ENCODE measurements at places on chromosomes 5 and 9. TPM values are rescaled to one million over a fixed set of nuclear protein-coding genes. Genes with fewer than 3 reads are reported as not detected.

The OR13F1 gene
- total RNA-seq = not detected

The C9orf40 gene
- total RNA-seq = 3.0 TPM

The GABRB2 gene
- 0.78 TPM for total RNA-seq

The LCP2 gene
- 76.5 TPM for total RNA-seq

The ACOT12 gene
- total RNA-seq = 2.3 TPM

The NTRK2 gene
- 27.9 TPM for total RNA-seq

The ADAMTS2 gene
- total RNA-seq = 34.4 TPM

The TRAF1 gene
- total RNA-seq = 36.4 TPM

The VCAN gene
- total RNA-seq = 1,101 TPM

The TBC1D9B gene
- 91.9 TPM for total RNA-seq

The DIRAS2 gene
- total RNA-seq = not detected

- H3K4me3 ChIP-seq = no peak overlapping the region
- DNase-seq = no peak
- no peak overlapping the region for H3K27ac ChIP-seq
- no peaks in the 10 kb centered on the region for H3K4me1 ChIP-seq
- no peaks in the 10 kb centered on the region for H3K36me3 ChIP-seq
Measured at GRCh38 chr5:173395933-173396308, 67.7 kb upstream of the STC2 start.

DNA sequence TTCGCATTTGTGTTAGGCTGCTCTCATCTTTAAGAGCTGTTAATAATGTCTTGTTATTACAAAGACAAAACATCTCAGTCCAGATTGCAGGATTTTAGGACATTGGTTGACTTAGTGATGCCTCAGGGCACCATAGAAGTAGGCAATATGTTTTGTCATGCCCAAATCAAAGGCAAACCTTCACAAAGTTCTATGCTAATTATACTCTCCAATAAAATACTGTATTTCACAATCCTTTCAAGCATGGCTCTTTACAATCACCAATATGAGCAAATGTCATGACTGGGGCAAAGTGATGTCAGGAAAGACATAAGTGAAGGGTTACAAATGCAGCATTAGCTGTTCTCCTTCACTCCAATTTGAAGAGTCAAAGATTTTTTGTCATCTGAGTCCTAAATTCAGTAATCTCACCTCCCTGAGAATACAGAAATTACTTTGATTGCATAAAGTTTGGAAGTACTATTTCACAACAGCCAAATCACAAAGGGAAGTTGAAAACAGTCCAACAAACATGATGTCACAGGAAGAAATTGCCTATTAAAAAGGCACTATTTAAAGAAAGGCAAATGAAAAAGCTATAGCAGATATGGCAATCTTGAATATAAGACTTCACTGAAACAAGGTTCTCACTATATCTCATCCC is 303.2 kb downstream of the PRR16 start:
- no peaks in the 10 kb centered on the region for H3K27me3 ChIP-seq
- no peak overlapping the region for H3K27ac ChIP-seq
- H3K4me1 ChIP-seq = no peaks in the 10 kb centered on the region
- no peak overlapping the region for H3K4me3 ChIP-seq
- no peaks in the 10 kb centered on the region for H3K36me3 ChIP-seq

- DNase-seq = no peak
- H3K36me3 ChIP-seq = no peaks in the 10 kb centered on the region
- H3K27me3 ChIP-seq = no peaks in the 10 kb centered on the region
Measured at GRCh38 chr5:35656721-35657120, 39.1 kb downstream of the SPEF2 start.

GRCh38 chr5:179168664-179169063 is 108.5 kb downstream of the ZNF354C start:
- H3K27ac ChIP-seq = no peak overlapping the region
- no peaks in the 10 kb centered on the region for H3K36me3 ChIP-seq
- DNase-seq = no peak
- H3K27me3 ChIP-seq = no peaks in the 10 kb centered on the region

GRCh38 chr5:149166128-149166527 is 24.8 kb downstream of the ABLIM3 start:
- no peaks in the 10 kb centered on the region for H3K27me3 ChIP-seq
- H3K27ac ChIP-seq = no peak overlapping the region
- H3K4me3 ChIP-seq = no peak overlapping the region
- peaks cover 5% of the 10 kb centered on the region for H3K4me1 ChIP-seq
- no peak for DNase-seq

DNA sequence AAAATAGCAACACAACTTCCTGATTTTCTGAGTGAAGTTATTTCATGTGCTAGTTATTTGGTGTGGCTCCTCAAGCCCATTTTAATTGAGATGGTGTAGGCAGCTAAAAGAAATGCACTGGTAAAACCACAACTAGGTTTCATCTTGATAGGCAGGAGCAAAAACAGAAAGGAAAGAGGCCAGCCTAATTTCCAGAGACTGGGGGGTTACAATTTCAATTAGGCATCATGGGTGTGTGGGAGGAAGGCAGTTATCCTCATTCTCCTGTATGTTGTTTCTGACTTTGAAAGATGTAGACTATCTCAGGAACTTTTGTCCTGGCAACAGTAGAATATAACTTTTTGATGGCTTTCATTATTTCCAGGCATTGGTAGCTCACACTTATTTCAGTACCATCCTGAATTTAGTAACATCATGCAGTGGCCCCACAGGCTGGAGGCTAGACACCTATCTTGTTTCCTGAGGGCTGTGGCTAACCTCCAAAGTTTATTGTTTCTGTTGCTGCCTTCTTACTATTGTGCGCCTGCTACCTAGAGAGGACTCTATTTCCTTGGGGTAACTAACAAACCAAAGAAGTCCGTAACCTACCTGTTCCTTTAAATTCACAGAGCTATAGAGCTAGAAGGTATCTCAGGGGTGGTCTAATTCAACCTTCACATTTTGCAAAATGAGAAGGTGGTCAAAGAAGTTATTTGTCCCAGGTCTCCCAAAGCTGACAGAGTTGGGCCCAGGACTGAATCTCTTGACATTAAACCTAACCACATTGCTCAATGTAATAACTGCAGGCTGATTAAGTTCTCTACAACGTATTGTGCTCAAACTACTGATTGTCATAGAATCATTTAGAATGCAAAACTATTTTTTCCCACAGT is 42.4 kb downstream of the FYB1 start:
- H3K27ac ChIP-seq = no peak overlapping the region
- no peaks in the 10 kb centered on the region for H3K36me3 ChIP-seq
- H3K4me1 ChIP-seq = no peaks in the 10 kb centered on the region
- no peak overlapping the region for H3K4me3 ChIP-seq
- DNase-seq = no peak

DNA sequence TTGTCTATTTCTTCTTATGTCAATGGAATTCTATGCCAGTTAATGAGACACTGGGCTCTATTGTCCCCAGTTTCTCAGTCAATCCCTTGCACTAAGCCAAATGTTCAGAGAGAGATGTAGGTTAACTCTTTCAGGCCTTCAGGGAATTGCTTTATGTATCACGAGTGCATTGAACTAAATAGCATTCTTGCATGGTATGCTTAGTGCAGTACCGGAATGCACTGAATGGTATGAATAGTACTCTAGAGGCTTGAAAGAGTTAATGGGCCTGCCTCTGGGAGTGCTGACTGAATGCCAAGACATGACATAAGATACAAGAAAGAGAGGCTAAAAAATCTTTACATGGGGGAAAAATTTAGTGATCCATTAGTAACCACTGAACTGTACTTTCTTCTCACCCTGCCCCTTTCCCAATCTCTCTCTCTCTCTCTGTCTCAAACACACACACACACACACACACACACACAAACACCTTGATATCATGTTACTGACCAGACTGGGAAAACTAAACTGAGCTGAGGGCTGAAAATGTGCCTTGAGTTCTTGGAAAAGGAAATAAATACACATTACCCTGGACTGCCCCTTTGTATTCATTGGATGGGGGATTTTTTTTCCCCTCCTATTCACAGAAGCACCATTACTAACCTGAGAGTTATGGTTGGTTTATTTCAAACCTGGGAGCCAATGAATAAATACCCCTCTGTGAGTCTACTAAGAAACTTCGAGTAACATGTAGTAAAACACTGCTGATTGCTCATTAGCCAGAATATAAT is 35.4 kb upstream of the TMC1 start:
- DNase-seq = no peak
- H3K27me3 ChIP-seq = no peaks in the 10 kb centered on the region
- no peak overlapping the region for H3K27ac ChIP-seq
- H3K36me3 ChIP-seq = no peaks in the 10 kb centered on the region
- H3K4me3 ChIP-seq = no peak overlapping the region

DNA sequence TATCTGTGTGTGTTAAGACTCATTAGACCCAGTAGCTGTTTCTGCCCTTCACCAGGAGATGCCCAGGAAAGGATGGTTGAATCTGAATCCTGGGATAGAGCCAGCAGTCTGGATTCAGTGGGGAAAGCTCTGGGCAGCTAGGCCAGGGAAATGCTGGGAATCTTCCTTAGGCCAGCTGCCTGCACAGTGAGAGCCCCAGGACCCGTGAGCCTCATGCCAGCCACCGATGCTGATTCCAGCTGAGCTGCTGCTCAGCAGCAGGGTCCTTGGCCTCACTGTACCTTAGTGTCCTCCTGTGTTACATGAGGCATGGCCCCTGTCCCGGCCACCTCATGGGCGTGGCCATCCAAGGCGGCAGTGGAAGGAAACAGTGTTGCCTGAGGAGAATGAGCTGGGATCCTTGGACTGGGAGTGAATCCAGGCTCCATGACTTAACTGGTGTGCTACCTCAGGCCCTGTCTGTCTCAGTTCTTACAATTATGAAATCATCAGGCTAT is 87.1 kb downstream of the AMBP start:
- H3K27ac ChIP-seq = no peak overlapping the region
- H3K4me3 ChIP-seq = no peak overlapping the region
- H3K4me1 ChIP-seq = peaks cover 29% of the 10 kb centered on the region
- no peaks in the 10 kb centered on the region for H3K36me3 ChIP-seq
- no peak for DNase-seq

DNA sequence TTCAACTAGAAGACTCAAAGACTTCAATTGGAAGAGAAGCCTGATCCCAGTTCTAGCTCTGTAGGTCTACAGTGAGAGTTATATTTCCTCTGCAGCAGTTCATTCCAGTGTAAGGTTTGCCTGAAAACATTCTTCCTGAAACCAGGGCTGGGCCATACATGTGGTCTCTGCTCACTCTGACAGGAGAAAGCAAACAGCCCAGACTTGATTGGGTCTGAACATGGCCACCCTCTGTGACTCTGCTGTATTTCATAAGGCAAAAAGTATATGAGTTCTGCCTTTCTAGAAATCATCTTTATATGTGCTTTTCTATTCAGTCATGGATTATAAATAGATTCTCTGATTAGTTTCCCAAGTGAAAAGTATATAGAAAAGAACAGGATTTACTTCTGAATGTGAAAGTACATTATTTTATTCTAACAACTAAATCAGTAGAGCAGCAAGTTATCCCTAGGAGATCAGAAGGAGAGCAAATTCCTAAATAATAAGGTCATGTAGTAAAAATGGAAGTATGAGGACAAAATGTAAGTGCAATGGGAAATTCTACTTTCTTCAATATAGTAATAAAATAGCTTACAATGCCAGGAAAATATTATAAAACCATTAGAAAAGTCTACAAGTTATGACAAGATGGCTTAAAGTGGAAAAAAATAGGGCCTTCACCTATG is 144.3 kb downstream of the EFNA5 start:
- H3K27me3 ChIP-seq = no peaks in the 10 kb centered on the region
- H3K4me1 ChIP-seq = no peaks in the 10 kb centered on the region
- peak overlapping the region; percentile 38 for H3K27ac ChIP-seq
- H3K4me3 ChIP-seq = no peak overlapping the region

- no peak overlapping the region for H3K4me3 ChIP-seq
- no peak overlapping the region for H3K27ac ChIP-seq
- no peaks in the 10 kb centered on the region for H3K27me3 ChIP-seq
Measured at GRCh38 chr5:127892467-127893207, 189.4 kb downstream of the CCDC192 start.

DNA sequence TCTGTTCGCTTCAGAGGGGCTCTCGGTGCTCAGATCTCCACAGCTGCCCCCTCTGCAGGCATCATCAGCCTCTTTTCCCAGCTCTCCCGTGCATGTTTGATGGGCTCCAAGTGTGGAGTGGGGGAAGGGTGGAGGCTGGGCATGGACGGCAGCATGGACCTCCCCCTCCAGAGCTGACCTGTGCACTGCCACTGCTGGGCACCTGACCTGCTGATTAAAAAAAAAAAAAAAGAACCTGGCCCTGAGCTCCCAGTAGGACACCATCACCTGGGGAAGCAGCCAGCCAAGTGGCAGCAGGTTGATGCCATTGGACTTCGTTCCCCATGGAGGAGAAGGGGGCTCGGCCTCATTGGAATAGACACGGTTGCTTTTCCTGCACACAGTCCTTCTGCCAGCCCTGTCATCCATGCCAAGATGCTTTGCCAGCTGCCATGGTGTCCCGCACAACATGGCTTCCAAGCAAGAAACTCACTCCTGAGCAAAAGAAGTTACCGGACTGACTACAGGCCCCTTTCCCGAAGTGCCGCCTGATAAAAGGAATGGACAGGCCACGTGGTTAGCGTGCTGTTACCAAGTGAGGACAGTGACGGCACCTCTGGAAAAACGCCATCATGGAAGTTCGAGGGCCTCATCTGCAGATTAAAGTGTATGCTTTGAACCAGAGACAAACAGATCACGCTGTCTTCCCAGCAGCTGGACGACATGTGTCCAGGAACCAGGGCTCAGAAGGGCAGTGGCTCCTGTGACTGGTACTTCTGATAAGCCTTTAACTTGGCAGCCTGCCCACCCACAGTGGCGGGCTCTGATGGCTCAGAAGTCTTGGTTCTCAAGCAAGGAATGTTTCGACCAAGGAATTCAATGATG is 14.7 kb upstream of the BRD3OS start:
- H3K4me3 ChIP-seq = no peak overlapping the region
- H3K27ac ChIP-seq = no peak overlapping the region
- H3K4me1 ChIP-seq = no peaks in the 10 kb centered on the region
- DNase-seq = no peak
- no peaks in the 10 kb centered on the region for H3K36me3 ChIP-seq
- no peaks in the 10 kb centered on the region for H3K27me3 ChIP-seq

DNA sequence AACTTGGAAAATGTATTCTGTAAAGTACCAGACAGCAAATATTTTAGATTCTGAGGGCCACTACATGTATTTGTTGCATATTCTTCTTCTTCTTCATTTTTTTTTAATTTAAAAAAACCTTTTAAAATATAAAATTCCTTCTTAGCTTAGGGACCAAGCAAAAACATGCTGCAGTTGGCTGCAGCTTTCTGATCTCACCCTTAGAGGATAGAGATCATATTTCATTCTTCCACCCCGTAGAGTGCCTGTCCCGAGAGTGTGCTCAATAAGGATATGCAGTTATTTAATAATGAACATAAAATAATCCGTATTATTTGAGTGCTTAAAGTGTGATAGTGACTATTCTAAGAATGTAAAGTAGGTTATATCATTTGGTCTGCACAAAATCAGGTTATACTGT is 204.2 kb upstream of the CD180 start:
- H3K4me1 ChIP-seq = peaks cover 2% of the 10 kb centered on the region
- no peaks in the 10 kb centered on the region for H3K36me3 ChIP-seq
- no peak for DNase-seq
- H3K27ac ChIP-seq = no peak overlapping the region
- no peak overlapping the region for H3K4me3 ChIP-seq
- no peaks in the 10 kb centered on the region for H3K27me3 ChIP-seq

- no peaks in the 10 kb centered on the region for H3K36me3 ChIP-seq
- no peaks in the 10 kb centered on the region for H3K27me3 ChIP-seq
- H3K27ac ChIP-seq = no peak overlapping the region
- no peak for DNase-seq
- H3K4me1 ChIP-seq = peaks cover 10% of the 10 kb centered on the region
Measured at GRCh38 chr5:68037546-68037945, 178.0 kb upstream of the PIK3R1 start.

GRCh38 chr9:100653643-100654334 is 75.9 kb downstream of the CAVIN4 start:
- H3K4me3 ChIP-seq = no peak overlapping the region
- no peaks in the 10 kb centered on the region for H3K27me3 ChIP-seq
- DNase-seq = no peak
- no peaks in the 10 kb centered on the region for H3K36me3 ChIP-seq
- no peak overlapping the region for H3K27ac ChIP-seq

All from thoracic aorta (tissue), 2 donors.